ENCODE measurements at places on chromosomes 1 and 21.
A peak's percentile ranks its signal among the peaks of the same experiment; 100 is the strongest.

DNA sequence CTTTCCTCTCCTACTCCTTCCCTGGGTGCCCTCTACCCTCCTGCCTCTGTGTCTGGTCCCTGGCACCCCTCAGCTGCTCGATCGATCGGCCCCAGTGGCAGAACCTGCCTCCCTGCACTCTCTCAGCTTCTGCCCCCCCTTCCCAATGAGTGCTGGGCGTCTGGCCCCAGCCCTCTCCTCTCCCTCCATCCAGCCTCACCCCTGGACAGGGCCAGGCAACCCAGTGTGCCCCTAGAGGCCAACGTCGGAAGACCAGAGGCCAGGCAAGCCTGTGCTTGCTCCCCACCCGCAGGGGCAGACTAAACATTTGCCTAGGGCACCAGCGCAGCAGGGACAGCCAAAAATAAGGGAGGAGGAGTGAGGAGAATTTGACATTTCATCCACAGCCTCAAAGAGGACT is 43.5 kb downstream of the LGR6 start:
- peak; percentile 41 for DNase-seq

GRCh38 chr1:157418659-157419058 is 133.7 kb downstream of the FCRL5 start:
- DNase-seq, result no peak

GRCh38 chr1:74368335-74368734 is 133.1 kb downstream of the TNNI3K start:
- no peak for DNase-seq

GRCh38 chr1:50634251-50634650 is 211.0 kb upstream of the DMRTA2 start:
- DNase-seq, result no peak

GRCh38 chr1:228217551-228218344 is 9.9 kb downstream of the OBSCN start:
- DNase-seq, result no peak

DNA sequence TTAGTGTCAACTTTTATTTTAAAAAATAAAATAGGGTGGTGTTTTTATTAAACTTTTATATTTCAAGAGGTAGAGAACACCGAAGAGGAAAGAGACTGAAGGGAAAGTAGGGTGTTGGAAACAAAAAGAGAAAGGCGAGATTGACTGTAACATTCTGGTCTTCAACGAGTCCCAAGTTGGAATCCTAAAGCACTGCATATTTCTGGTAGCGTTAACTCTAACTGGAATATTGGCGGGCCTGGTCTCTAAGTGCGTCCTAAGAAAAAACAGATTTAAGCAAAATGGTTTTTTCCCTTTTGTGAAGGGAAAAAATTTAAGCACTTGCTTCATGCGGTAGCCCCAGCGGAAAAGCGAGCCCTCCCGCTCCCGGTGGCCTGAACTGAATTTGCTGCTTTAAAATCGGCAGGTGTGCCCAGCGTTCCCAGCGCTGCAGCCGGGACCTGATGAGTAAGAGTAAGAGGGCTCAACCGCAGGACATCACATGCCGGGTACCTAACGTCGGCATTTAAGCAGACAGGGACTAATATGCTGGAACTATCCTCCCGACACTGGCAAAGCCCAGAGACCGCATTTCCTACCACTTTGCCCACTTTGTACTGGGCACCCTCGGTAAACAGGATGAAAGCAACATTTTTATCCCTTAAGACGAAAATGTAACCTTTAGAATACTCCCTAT is 30.5 kb upstream of the NFIA start:
- no peak for DNase-seq

GRCh38 chr1:198491596-198491995 is 48.9 kb downstream of the ATP6V1G3 start:
- DNase-seq, result no peak

Data from neuronal stem cell (in vitro differentiated cells).